ENCODE measurements at places on chromosomes 16 and 17.

GRCh38 chr17:9512323-9513168 lies 63.1 kb downstream of the STX8 start:
- no peak for DNase-seq

DNA sequence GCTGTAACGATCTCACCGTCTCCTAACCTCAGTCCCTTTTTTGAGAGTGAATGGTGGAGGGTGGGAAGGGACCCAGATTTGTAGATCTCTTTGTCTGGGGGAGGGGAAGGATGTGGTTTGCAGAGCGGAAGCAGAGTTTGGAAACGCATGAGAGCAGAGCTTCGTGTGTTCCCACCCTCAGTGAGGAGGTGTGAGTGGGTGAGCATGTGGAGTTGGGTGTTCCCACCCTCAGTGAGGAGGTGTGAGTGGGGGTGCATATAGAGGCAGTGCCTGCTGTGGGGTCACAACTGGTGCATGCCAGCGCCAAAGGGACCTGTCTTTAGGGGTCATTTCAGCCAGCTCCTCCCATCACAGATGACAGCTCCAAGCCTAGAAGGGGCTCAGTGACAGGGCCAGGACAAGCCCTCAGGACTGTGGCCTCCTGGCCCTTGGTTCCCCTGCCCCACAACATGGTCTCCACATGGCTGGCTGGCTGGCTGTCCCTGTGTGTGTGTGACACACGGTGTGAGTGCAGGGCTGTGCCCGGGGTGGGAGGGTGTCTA lies 1.8 kb upstream of the CISD3 start:
- no peak for DNase-seq

DNA sequence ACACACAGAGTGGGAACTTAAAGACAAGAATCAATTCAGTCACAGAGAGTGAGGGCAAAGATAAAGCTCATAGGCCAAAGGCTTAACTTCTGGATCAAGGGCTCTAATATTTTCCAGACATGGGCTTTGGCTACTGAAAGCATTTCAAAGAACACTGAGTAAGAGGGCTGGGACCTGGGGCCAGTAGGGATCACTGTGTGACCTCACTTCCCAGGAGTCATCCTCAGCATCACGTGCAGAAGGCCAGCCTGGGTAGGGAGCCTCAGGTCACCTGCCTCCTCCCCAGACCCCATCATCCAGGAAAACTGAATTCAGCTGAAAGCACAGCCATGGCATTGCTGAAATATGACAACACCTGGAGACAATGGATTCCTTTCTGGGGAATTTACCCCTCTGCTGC lies 163.5 kb downstream of the RAB11FIP4 start:
- no peak for DNase-seq

DNA sequence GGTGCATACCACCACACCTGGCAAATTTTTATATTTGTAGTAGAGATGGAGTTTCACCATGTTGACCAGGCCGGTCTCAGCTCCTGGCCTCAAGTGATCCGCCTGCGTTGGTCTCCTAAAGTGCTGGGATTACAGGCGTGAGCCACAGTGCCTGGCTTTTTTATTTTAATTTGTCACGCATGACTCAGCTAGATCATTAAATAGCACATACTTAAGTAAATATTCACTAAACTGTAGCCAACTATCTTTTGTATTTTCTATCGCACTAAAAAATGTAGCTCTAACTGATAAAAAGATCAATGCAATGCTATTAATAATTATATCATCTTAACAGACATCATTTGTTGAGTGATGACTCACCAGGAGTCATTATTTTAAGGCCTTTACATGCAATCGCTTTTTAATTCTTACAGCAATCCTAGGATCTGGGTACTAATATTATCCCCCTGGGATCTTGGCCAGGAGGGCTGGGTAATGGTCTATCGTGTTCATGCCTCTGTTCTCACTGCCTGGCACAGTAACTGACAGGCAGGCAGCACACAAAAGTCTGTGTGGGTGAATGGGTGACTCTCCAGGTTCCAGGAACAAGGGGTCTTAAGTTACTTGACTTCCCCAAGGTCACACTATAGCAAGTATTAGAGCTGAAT lies 693.5 kb upstream of the EEF2KMT start:
- no peak for DNase-seq

DNA sequence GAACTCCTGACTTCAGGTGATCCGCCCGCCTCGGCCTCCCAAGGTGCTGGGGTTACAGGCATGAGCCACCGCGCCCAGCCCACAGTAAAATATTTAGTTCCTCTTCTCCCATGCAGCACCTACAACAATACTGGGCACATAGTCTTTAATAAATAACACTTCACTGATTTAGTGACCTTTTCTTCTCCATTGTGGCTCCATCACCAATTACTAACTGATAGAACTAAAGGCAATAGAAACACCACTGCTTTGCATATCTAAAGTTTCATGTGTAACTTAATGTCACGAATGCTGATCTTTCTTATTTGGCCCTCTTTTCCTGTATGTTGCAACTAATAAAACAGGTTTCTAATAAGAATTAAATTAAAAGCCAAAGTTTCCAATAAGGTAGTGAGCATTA lies 38.9 kb downstream of the TRIM37 start:
- DNase-seq, result no peak

DNA sequence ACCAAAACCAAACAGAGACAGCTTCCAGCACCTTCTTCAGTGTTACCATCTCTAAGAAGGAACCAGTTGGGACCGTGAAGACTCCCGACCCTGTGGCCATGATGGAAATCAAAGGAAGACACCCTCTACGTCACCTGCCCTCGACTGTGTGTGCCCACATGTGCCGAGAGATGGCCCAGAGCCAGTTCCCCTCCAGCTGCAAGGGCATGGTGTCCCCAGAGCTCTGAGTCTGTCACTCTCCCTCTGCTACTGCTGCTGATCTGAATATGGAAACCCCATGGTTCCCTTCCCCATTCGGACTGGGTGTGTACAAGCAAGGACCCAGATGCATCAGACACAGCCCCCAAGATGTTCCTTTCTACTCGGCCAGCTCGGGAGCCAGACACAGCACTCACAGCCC lies 76.4 kb downstream of the SOCS1 start:
- DNase-seq, result no peak

- no peak for DNase-seq
Observed at GRCh38 chr17:57197466-57198071, 58.8 kb upstream of the MSI2 start.

DNA sequence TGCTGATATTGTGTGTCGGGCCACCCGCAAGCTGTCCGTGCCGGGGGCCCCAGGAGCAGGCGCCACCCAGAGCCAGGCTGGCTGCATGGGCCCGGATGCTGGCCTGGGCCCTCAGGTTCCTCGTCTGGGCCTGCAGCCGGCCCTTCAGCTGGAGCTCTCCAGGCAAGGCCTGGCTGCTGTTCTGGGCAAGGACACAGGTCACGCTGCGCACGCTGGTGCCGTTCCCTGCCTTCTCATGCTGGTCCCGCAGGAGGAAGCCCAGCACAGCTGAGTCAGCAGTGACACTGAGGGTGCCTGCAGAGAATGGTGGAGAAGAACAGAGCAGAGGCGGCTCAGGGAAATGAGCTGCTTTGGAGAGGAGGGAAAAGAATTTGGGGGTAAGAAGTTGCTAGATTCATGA lies 79.9 kb downstream of the RMI2 start:
- DNase-seq, result no peak

- DNase-seq, result no peak
Observed at GRCh38 chr17:64459284-64459747, 10.4 kb downstream of the MILR1 start.

GRCh38 chr16:67922221-67922620 lies 9.4 kb downstream of the CTRL start:
- no peak for DNase-seq

- no peak for DNase-seq
Observed at GRCh38 chr17:29086628-29087332, 43.8 kb downstream of the PIPOX start.

DNA sequence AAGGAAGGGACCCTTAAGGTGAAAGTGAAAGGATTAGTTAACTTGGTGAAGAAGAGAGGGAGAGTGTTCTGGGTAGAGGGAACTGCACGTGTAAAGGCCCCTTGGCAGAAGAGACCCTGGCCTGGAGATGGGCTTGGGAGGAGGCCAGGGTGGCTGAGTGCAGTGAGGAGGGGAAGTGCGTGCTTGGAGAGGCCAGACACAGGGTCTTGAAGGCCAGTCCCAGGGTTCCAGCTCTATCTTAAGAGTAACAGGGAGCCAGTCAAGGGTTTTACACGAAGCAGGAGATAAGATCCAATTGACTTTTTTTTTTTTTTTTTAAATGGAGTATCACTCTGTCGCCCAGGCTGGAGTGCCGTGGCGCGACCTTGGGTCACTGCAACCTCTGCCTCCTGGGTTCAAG lies 15.2 kb upstream of the DOK4 start:
- DNase-seq, result no peak

Measured in glomerular endothelial cell (primary cell).